ENCODE measurements at places on chromosomes 1 and 21.

DNA sequence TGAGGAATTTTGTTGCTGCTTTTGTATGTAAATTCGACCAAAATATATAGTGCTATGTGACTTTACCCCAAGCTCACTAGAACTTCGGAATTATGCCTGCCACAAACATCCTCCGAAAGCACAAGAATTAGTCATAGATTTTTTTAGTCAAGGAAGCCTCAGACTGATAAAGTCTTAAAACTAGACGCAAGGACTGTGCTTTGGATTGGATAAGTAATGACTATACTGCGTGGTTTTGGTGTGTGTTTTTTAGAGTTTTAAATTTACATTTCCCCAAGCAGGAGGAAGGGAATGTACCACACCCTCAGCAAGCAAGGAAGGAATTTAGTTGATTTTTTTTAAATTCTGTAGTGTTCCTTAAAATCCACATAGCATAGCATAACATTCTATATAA lies 10.3 kb downstream of the WLS start:
- no peak for DNase-seq

DNA sequence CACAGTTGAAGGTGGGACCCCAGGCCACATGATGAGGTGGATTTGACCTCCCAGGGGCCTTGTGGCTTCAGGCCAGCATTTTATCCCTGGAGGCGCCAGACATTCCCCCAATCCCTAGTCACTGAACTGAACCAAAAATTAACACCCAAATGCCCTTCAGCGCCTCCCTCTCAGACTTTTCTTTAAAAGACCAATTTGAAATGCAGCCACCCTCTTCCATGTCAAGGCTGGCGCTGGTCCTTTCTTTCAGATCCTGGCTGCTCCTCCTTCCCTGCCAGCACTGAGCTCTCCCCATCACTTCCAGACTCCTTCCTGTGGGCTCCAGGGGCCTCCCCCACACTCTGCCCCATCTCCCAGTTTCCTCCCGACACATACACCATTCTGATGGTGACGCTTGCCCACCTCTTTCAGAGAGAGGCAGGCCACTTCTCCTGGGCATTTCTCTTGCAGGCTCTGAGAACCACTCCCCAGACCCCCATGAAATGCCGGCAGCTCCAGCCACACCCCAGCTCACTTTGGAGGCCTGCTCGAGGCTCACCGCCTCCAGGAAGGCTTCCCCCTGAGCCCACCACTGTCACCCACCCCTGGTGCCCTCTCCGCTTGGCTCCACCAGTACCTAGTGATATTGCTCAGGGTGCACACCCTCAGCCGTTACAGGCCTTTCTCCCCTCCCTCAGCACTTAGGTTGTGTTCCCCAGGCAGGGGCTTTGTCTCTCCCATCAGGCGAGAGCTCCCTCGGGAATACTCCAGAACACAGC lies 27.0 kb downstream of the NAV1 start:
- no peak for DNase-seq

DNA sequence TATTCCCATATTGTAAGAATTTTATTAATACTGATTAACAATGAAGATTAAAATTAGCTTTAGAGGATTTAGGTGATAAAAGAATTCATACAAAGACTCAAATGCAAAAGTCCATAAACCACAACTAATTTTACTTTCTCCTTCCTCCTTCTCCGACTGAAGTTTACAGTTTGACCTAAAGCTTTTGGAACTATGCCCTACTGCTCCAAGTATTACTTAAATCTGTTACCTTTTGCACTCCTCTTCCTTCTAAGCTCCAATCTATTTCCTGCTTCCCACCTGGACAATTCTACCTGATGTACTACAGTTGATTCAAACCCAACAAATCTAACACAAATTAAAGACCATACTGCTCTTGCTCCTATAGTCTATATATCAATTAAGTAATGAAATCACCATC lies 36.3 kb downstream of the ANKRD13C start:
- DNase-seq: no peak

DNA sequence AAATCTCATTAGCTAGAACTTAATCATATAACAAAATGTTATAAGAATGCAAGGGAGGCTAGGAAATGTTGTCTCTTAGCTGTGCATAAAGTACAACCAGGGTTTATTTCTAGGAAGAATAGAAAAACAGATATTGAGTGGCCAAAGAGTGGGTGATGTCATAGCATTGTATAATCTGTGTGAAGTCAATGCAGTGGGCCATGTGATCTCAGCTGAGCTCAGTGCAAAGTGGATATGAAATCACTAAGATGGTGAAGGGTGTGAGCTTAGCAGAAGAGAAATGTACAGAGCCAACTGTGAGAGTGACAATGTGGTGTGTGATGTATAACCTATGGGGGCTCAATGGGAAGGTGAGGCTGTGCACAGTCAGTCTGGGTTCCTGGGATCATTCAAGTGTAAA lies 29.7 kb upstream of the DUSP23 start:
- DNase-seq: no peak

DNA sequence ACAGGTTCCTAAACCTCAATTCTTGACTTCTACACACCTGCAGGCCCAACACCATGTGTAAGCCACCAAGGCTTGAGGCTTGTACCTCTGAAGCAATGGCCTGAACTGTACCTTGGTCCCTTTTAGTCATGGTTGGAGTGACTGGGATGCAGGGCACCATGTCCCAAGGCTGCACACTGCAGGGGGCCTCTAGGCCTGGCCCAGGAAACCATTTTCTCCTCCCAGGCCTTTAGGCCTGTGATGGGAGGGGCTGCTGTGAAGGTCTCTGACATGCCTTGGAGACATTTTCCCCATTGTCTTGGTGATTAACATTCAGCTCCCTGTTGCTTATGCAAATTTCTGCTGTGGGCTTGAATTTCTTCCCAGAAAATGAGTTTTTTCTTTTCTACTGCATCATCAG lies 75.8 kb upstream of the ZNF678 start:
- no peak for DNase-seq

DNA sequence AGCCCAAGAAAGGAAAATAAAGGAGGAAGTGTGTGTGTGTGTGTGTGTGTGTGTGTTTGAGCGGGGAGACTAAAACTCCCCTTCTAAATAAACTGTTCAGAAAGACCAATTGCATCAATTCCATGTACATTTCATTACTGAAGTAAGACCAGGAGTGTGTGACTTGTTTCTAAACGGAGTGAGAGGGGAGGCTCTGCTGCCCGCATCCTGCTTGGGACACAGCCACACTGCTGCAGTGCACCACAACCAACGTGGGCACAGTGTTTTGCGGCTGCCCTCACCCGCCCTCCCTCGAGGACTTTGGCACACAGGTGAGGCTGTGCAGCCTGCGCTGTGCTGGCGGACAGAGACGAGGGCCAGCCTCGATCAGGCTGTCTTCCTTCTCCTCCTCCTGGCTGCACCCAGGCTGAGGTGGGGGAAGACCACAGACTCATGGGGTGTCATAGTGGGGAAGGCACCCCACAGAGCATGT lies 31.0 kb upstream of the H6PD start:
- no peak for DNase-seq

DNA sequence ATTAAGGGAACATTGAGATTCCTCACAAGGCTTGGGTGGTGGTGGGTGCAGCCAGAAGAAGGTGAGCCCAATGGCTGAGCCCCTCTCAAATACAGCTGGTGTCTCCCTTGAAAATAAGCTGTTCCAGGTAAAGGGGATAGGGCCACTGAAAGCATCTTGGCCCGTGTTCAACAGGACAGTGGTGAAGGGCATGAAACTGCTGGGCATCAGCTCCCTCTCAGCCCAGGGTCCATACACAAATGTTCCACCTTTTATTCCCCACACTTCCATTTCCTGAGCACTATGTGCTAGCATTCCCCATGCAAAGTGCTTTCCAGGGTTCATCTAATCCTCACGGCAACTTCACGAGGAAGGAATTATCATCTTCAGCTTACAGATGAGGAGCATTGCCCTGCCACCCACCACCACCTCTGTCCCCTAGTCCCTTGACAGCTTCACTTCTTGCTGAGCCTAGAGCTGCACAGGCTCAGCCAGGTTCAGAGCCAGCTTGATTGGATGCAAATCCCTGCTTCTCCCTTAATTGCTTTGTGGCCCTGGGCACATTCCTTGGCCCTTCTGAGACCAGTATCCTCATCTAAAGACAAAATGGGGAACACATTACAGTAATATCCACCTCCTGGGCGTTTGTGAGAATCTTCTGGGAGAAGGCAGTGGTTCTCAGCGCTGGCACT lies 9.6 kb downstream of the TAGLN2 start:
- DNase-seq: no peak

- no peak for DNase-seq
Measured at GRCh38 chr1:47298025-47298699, 15.8 kb downstream of the STIL start.

- no peak for DNase-seq
Measured at GRCh38 chr21:26982767-26983166, 15.9 kb upstream of the ADAMTS5 start.

- DNase-seq: peak; percentile 63
Measured at GRCh38 chr1:202164271-202165037, 4.1 kb upstream of the PTPN7 start.

DNA sequence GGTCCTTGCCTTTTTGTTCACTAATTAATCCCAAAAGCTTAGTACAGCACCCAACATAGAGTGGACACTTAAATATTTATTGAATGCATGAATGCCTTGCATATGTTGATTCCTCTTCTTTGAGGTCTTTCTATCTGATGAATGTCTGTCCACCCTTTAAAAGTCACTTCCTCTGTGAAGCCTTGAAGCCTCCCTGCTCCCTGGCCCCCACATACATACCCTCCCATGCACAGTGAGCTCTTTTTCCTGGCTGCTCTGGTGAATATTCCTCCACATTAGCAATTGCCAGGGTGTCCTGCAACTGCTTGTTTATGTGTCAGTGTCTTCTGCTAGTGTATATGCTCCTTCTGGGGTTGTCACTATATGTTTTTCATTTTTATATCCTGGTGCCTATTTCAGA lies 8.2 kb upstream of the FAM78B start:
- DNase-seq: no peak

DNA sequence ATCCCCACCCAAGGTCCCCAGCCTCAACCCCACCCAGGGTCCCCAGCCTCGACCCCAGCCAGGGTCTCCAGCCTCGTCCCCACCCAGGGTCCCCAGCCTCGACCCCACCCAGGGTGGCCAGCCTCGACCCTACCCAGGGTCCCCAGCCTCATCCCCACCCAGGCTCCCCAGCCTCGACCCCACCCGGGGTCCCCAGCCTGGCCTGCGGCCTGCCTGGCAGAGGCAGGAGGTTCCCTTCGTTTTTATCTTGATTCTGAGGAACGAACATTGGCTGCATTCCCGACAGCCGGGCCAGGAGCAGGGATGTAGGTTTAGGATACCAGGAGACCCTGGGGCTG lies 3.4 kb upstream of the PDE9A start:
- no peak for DNase-seq

- no peak for DNase-seq
Measured at GRCh38 chr1:171835891-171836290, 5.4 kb upstream of the DNM3 start.

- DNase-seq: no peak
Measured at GRCh38 chr1:166843769-166844596, 4.7 kb downstream of the POGK start.

DNA sequence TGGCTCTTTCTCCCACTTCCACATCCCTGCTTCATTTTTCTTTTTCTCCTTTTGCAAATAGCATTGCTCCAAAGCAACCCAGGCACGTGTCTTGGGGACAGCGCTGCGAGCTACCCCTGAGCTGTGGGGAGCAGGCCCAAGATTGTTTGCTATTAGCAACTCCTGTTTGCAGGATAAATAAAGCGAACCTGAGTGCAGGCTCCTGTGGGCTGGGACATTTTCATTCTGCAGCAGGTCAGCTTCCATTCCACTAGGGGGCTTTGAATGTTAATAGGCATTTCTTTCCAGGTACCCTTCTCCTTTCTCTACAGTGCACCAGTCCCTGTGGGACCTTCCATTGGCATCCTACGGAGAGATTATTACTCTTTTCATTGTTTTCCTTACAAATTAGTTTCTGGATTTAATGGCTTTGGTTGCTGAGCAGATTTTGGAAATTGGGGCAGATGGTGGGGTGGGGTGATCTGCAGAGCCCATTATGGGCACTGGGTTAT lies 54.0 kb downstream of the OLFML3 start:
- DNase-seq: no peak

DNA sequence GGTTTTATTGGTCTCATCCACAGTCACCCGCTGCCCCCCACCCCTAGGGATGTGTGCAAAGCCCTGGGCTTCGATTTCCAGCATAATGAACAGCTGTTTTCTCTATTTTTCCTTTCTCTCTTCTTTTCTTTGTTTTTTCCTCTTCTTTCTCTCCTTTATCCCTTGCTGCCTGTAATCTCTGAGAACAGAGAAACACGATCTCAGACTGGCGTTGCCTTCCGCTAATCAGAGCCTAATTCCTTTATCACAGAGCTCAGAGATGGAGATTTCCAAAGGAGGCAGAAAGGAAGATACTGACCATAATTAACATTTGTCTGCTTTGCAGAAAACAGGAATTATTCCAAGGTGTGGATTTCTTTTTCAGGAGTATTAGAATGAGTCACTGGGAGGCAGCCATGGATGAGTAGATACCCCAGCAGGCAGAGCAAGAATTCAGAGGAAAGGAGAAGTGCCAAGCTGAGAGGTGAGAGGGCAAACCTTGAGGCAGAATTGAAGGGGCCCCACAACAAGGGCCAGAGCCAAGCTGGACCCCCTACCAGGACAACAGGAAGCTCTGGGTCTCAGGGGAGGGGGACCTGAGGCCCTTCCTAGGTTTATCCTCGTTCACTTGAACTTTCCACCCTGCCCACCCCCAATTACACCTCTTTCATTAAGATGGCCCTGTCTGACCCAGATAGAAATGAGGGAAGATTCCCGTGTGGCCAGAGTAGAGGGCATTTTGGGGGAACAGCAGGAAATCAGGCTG lies 33.3 kb downstream of the MATN1 start:
- no peak for DNase-seq

- no peak for DNase-seq
Measured at GRCh38 chr1:113809670-113810602, 2.3 kb downstream of the RSBN1 start.

DNA sequence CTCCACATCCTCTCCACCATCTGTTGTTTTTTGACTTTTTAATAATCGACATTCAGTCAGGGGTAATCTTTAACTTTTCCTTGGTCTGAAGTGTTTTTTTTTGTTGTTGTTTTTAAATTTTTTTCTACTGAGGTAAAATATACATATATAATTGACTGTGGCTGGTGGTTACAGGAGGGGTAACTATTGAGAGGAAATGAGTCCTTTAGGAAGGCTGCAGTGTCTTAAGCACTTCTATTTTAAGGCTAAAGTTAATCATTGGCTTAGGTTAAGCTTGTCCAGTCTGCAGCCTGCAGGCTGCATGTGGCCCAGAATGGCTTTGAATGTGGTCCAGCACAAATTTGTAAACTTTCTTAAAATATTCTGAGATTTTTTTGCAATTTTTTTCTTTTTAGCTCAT lies 172.5 kb downstream of the CTH start:
- no peak for DNase-seq

DNA sequence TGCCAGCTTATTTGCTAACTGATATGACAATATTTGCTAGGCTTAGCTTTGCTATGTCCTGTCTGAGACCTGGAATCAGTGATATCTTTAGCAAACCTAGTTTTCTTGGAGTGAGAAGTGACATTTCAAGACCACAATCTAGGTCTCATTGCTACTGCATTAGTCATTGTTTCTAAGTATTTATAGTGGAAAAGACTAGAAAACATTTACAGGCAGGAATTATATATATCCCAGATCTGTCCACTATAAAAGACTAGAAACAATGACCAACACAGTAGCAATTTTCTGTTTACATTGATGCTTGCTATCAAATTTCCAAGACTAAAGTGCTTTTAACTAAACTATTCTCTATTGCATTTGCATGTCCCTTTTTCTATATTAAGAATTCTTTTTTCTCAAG lies 5.0 kb upstream of the RGS18 start:
- DNase-seq: no peak

GRCh38 chr1:5920201-5920600 lies 72.0 kb downstream of the NPHP4 start:
- no peak for DNase-seq

- DNase-seq: no peak
Measured at GRCh38 chr1:220249522-220249921, 22.7 kb downstream of the RAB3GAP2 start.
